ENCODE measurements at places on chromosomes 3 and 15. TPM values are rescaled to one million over a fixed set of nuclear protein-coding genes. Genes with fewer than 3 reads are reported as not detected.

GRCh38 chr15:64845183-64845611 lies 3.5 kb downstream of the PLEKHO2 start:
- peak; percentile 48 for DNase-seq

DNA sequence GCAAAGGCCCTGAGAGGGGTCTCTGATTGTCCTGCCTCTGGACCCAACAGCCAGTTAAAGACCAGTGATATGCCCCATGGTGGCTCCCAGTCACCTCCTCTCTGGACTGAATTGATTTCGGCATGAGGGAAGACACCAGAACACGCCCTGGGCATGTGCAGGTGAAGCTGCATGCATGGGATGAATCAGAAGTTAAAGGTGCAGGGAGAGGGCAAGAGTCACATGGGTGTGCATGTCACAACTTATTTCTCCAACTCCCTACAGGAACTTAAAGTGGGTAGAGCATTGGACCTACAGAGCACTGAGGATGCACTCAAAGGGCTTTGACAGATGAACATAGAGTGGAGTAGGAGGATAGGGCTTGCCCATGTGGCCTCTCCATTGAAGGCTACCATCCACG lies 16.9 kb upstream of the RHCG start:
- DNase-seq = no peak

DNA sequence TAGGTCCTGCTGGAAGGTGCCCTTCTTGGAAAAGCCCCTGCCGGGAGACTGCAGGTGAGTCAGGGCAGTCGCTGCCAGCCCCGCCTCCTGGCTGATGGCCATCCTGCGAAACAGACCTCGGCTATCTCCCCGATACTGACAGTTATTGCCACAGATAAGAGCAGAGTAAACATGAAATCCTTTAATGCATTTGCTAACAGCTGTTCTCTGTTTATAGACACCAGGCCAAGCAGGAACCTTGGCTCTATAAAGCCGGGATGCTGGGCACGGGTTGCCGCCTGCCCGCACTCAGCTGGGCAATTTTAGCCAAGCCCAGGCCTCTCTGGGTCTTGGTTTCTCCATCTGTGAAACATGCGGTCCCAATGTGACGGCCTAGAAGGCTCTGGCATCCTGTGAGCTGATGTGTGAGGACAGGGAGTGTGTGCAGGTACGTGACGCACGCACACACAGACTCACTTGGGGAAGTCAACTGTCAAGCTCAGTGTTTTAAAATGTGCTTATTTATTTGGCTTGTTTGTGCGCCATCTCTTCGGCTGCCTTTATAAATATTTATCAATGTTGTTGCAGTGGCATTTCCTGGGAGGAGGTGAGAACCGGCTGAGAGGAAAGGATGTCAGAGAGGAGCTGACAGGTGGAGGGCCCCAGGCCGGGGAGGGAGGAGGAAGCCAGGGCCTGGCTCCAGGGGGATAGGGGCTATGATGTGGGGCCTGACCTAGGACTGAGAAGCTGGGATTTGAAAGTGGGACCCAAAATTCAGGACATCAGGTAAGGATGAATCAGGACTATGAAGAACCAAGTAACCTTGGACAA lies 50.8 kb upstream of the PRR23E start:
- no peak for DNase-seq

DNA sequence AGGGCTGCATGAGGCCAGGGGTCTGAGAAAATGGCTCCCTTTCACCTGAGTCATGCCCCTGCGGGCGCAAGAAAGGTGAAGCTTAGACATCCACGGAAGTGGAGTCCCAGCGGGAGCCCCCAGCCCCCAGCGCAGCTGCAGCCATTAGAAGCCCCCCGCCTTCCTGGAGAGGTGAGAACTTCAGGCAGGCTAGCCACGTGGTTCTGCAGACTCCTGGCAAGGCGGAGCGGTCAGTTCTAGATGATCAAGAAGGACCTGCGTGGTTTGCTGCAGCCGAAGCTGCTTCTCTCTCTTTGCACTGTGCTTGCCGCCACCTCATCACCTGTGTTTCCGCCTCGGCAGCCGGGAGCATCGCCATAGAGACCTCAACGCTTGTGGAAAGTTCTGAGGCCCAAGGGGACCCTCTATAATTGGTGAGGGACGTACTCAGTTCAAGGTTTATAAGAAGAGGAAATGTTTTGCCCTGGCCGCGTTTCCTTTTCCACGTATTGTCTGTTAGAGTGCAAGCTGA lies 15.8 kb upstream of the KCNMB3 start:
- DNase-seq = no peak

DNA sequence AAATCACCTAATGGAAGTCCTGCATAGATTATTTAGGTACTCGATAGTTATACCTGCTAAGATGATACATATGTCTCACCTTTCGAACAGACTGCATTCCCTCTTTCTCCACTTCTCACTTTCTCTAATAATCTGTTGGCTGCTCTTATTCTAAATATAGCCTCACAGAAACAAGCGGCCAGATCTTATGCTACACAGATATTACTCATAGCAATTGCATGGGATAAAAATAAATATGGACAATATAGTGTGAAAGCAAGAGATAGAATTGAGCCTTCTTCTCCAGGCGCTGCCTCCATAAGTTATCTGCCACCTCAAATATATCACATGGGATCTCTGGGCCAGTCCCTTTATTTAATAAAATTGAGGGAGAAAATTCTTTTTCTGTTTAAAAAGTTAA lies 29.5 kb upstream of the TGFBR2 start:
- DNase-seq = no peak

- DNase-seq = no peak
Observed at GRCh38 chr3:69821133-69821532, 81.9 kb downstream of the MITF start.

DNA sequence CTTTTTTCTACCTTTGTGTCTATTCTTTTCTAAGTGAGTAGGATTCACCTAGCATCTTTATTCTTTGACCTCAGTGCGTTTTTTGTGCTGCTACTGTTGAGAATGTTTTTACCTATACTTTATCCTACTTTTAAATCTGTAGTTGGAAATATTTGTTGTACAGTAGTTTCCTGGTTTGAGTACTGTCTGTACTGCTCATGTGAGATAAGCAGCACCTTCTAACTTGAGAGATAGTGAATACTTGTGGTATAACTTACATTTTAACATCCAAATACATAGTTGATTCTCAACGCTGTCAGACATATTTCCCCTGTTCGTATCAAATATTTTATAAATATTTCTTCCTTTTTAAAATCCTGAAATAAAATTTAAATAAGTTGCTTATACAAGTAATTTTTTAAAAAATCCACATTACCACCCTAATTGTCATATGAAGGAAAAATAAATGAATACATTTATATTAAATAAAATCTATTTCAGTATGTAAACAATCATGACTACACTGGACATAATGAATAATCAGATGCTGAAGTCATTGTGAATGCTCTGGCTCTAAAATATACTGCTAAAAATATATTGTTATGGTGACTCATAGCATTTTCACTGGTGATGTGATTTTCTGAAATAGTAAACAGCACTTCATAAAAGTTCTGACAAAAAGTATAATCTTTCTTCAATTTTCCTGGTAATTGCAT lies 17.4 kb downstream of the ATP11B start:
- DNase-seq = no peak

DNA sequence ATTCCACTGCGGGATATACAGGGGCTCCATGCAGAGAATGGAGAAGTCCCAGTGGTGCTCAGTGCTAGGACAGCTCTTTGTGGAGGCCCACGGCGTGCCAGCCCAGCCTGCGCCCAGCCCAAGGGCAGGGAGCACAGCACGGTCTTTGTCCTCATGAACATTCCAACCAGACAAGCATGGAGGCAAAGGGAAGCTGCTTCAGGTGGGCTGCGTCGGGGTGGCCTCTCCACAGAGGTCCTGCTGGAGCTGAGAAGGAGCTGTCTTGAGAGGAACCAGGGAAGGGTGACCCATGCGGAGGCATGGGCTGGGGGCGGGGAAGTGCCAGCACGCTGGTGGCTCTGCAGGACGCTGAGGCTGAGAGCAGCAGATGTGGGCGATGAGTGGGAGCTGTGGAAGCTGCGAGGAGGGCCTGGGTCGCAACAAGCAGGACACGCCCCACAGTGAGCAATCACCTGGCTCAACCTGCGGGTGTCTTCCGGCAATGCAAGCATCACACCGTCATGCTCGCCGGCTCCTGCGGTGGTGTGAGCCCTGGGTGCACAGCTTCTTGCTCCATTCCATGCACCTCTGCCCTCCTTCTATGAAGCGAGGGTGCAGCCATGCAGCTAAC lies 14.0 kb upstream of the KLF15 start:
- DNase-seq = no peak

Gene NMB
- polyA plus RNA-seq = 0.45 TPM

Gene CEMIP
- not detected for polyA plus RNA-seq

Measured in CD14-positive monocyte (primary cell).